ENCODE measurements at places on chromosomes 1 and 21.

DNA sequence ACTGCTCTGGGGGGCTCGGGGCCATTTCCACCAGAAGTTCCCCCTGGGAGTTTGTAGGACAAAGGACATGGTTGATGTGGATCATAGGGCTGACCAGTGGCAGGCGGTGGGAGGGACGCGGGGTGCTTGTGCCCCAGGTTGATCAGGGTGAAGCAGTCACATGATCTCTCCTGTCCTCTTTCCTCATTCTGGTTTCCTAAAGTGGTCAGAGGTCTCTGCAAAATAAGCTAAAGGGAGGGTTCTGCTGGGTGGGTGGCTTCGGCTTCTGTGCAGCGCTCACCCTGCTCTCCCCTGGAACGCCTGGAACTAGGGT, 9.2 kb downstream of the PDXK start:
- no peak for DNase-seq

DNA sequence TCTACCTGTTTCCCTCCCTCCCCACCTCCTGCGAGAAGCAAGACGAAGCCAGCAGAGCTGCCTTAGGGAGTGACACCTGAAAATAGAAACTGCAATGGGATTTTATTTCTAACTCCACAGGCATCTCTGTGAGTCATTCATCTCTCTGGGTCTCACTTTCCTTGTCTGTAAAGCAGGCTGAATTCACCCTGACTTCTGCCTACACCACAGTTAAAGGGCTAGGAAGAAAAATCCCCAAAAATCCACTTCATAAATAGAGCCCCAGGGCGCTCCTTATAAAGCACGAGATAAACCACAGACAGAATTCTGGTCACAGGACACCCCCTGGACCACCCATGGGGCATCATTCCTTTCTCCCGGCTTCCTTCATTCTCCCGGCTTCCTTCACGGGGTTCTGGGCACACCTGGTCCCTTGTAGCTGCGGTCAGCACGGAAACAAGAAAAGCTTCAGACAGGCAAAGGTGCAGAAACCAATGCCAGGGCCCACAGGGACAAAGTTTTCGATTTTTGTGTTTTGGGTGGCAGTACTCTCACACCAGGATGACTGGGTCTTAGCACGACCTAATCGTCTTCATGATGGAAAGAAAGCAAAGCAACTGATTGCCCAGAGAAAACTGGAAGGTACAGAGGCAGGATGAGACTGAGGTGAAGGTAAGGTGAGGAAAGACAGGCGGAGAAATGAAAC, 2.8 kb upstream of the H6PD start:
- DNase-seq = peak; percentile 54

DNA sequence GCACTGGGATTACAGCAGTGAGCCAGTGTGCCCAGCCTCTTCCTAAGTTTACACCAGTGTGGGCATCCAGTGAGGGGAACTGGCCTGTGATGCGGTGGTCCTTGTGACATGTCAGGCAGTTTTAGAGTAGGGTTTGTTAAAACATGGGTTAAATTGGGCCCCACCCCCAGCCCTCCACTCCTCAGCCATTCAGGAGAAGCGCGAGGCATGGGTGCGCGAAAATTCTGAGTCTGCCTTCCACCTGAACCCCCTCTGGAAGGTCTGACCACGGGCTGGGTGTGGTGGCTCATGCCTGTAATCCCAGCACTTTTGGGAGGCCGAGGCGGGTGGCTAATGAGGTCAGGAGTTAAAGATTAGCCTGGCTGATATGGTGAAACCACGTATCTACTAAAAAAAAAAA, 51.7 kb downstream of the SKI start:
- DNase-seq = no peak

GRCh38 chr1:41622402-41622801, 137.9 kb upstream of the EDN2 start:
- DNase-seq = peak; percentile 63
